ENCODE measurements at places on chromosomes 4 and X.
A peak's percentile ranks its signal among the peaks of the same experiment; 100 is the strongest.

DNA sequence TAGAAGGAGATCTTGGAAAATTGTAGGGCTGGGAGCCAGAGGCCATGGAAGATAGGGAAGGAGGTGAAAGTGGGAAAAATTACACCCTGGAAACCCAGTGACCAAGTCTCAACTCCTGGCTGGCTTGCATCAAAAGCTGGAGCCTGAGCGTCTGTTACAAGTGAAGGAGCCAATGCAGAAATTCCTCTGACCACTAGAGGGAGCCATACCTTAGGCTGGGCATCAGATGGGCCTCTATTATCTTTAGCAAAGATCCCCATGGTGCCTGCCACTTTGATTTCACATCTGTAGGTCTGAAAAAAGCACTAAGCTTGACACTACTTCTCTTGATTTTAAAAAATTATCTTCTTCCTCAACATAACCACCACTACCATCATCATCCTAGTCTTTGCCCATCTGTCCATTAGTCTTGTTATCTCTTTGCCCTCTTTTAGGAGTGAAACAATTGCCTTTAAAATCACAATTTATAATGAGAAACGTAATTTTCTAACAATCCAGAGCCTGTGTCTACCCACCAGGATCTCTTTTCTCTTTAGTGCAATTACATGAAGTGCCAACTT is 62.9 kb downstream of the ANAPC4 start:
- DNase-seq = peak; percentile 72

DNA sequence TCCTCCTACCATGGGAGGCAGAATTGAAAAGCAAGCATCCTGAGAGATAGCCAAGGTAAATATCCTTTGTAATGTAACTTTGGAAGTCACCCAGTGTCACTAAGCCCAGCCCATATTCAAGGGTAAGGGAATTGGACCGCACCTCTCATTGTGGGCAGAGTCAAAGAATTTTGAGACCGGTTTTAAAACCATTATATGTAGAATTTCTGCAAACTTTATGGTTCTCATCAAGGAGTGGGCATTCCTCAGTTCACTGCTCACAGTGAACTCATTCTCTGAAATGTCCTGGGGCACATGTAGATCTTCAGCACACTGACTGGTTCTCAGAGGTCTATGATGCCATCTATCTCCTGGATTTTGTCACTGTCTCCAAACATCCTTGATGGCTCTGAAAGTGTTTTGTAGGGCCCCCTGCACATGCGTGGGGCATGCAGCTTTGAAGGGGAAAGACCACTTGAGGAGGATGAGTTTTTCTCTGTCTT is 35.3 kb upstream of the CHRNA9 start:
- no peak for DNase-seq

DNA sequence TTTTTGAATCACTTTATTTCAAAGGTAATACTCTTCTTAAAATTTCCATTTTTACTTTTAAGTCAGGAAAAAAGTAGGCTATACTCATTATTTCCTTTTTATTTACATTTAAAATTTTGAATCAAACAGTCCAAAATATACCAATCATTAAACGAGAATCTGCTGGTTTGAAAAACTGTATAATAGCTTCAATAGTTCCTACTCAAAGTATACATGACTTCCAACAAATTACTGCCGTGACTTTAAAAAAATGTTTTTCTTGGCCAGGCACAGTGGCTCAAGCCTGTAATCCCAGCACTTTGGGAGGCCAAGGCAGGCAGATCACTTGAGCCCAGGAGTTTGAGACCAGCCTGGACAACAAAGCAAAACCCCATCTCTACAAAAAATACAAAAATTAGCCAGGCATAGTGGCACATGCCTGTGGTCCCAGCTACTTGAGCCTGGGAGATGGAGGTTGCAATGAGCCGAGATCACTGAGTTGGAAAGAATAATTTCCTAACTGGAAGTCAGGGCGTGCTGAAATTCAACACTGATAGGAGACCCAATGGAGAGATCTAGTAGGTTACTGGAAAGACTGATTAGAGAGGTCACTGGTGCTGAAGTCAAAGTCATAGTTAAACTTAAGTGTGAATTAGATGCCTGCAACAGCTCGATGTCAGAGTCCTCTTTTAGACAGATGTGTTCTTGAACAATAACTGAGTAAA is 9.0 kb downstream of the KLHL8 start:
- no peak for DNase-seq

DNA sequence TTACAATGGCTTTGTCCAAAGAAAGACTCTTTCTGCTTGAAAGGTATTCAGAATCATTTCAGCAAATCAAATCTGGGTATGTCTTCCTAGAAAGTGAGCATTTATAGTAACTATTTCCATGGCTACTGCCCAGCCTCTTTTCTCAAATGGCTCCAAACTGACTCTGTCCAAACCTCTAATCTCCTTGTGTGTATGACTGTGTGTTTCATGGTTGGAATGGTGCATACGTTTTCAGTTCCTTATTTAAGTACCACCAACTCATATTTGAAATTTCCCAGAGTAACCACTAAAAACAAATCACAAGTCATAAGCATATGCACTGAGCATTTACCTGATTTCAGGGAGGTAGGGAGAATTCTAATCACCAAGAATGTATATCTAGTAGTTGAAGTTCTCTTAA is 106.0 kb downstream of the TMEM144 start:
- no peak for DNase-seq

GRCh38 chrX:13254076-13254785 is 65.6 kb downstream of the ATXN3L start:
- DNase-seq = no peak

DNA sequence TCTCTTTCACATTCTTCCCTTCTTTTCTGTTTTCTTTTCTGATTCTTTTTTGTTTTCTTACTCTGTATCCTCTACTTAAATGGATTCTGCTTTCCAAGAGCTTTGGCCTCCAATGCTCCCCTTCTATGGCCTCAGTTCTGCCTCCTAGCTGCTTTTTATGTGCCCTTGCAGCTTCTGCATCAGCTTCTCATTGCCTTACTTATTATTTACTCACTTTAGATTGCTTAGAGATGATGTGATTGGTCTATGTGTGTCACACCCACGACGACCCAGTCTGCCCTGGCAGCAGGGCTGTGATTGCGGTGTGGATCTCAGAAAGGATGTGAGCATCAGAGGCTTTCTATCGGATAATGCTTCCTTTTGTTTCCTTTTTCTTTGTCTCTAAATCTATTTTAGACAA is 71.8 kb upstream of the SMARCA5 start:
- no peak for DNase-seq

DNA sequence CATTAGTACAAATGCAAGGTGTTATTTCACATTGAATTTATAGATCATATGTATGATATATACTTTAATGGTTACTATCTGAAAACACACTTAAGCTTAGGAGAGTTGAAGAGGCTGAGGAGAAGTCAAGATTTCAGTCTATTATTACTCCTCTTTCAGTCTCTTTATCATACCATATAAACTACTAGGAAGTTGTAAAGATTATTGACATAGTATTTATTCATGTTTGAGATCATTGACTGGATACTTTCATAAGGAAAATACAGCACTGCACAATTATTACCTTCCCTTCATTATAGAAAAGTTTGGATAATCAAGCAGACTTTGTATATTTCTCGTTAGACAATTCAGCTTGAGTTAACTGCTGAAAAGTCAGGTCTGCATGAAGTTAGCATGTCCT is 10.0 kb upstream of the SGMS2 start:
- no peak for DNase-seq

DNA sequence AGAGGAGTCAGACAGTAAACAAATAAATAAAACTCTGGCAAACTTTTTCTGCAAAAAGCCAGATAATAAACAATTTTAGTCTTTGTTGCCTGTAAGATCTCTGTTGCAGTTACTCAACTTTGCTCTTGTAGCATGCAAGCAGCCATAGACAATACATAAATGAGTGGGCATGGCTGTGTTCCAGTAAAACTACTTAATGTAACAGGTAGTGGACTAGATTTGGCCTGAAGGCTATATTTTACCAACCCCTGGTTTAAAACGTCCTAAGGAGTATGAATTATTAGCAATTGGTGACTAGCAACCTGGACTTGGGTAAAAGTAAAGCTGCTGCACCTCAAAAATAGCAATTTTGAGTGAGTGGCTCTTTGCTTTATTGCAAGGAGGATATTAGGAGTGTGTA is 30.9 kb downstream of the SLAIN2 start:
- DNase-seq = no peak

- DNase-seq = no peak
Observed at GRCh38 chrX:69565247-69565815, 50.6 kb upstream of the EDA start.

DNA sequence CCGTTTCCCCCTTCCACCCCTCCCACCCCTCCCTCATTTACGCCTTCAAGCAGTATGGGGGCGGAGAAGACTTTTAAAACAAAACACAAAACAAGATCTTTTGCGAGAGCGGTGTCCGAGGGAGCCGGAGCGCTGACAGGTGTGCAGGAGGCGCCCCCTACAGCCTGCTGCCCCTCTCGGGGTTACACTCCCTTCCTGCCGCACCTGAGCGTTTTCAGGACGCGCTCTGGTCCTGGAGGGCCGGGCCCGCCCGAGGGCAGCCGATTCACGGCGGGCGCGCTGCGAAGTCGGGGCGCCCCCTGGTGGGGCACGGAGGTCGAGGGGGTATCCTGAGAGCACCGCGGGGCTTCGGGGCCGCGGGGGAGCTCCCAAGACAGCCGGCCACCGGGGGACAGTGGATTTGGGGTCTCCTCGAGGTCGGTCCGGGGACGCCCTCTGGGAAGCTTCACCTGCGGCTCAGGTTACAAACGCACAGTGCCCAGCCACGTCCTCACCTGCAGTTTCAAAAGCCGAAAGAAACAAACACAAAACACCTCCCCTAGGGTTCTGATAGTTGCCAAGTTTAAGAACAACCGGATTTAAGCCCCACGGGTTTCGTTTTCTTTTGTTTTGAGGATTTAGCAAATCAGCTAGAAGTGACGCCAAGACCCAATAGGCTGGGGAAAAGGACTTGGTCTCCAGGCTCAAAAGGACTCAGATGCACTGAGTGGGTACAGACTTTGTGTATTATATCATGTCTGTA is 8.0 kb upstream of the NEUROG2 start:
- no peak for DNase-seq

DNA sequence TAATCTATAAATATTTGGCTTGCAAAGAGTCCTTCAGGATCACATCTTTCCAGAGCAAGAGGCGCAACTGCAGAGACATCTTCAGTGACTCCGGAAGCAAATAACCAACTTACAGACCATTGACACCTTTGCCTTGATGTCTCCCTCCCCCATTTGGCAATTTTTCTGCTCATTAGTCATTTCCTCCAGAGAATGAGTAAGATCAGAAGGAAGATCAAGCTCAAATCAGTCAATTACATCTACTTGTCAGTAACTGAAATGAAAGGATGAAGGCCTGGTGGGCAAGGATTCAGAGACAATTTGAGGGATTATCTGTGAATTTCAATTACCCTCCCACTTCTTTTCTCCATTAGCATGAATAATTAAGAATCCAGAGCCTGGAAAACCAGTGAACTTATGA is 665.6 kb upstream of the CPEB2 start:
- DNase-seq = no peak

DNA sequence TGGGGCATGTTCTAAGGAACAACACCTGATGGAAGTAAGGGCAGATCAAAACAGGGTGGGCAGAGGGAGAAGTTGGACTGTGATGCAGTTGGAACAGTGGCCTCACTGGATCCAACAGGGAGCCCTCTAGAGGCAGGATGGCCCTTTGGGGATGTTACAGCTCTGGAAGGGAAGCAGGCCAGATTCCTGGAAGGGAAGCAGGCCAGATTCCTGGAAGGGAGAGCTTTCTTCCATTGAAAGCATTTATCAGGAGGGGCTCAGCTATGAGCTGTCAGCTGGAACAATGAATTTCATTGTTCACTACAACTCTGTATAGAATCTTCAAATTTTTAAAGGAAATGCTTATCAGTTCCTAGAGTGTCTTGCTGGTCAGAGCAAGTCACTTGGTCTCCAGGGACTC is 17.7 kb downstream of the IL15 start:
- peak; percentile 56 for DNase-seq

DNA sequence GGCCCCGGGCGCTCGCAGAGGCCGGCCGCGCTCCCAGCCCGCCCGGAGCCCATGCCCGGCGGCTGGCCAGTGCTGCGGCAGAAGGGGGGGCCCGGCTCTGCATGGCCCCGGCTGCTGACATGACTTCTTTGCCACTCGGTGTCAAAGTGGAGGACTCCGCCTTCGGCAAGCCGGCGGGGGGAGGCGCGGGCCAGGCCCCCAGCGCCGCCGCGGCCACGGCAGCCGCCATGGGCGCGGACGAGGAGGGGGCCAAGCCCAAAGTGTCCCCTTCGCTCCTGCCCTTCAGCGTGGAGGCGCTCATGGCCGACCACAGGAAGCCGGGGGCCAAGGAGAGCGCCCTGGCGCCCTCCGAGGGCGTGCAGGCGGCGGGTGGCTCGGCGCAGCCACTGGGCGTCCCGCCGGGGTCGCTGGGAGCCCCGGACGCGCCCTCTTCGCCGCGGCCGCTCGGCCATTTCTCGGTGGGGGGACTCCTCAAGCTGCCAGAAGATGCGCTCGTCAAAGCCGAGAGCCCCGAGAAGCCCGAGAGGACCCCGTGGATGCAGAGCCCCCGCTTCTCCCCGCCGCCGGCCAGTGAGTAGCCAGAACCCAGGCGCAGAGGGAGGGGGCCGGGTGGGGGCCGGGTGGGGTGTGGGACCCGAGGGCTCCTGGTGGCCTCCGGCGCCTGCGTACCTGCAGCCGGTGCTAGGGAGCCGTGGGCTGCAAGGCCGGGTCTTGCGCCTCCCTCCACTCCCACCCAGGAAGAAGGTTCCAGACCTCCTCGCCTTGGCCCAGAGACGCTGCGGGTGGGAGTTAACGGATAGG is 534 bp downstream of the MSX1 start:
- no peak for DNase-seq

DNA sequence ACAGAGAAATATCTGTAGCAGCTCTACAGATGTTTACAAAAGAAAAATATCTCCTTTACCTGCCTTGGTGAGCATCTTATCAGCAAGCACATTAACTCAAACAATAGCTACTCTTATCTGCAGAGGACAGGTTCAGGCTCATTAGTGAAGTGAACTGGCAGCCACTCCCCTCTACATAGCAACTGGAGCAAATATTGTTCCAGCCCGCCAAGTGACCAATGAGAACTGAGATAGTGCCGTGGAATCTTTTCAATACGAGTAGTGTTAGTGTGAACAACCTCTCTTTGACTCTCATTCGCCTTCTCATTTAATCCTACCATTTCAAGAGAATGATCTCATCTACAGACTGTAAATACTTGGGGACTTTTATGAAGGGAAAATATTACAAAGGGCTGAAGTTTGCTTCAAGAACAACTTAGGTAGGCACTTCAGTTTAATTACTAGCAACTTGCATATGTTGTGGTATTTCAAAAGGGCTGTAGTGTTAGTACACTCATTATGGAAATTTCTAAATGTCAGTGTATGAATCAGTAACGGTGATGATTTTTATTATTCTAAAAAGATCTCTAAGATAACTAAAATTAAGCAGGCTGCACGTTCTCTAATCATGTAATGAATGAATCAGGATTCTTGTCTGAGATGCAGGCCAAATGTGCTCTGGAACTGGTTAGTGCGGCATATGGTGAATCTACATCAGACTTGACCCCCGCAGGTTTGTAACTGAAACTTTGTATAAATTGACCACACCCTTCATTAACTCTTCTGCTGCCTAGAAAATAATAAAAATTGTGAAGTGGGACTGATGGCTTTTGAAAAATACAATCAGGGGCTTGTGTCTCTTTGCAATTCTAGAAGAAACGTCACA is 72.4 kb downstream of the PALLD start:
- DNase-seq = no peak
